ENCODE measurements at places on chromosomes 4 and X.

DNA sequence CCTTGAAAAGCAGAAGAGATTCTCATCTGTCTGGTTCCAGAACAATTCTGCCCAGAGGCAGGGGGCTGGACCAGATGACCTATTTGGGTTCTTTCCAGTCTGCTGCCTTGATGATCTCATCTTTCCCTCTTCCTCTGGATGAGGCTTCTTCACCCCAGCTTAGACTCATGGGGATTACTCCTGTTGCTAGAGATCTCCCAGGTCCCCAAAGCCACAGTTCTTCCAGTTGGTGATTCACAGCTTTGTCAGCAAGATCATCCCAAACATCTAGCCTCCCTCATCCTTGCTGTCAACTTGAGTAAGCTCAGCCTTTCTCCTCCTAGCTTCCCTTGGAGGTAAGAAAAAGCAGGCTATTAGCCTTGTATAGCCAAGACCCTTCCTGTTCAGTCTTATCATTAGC lies 64.2 kb upstream of the PJA1 start:
- DNase-seq = no peak

DNA sequence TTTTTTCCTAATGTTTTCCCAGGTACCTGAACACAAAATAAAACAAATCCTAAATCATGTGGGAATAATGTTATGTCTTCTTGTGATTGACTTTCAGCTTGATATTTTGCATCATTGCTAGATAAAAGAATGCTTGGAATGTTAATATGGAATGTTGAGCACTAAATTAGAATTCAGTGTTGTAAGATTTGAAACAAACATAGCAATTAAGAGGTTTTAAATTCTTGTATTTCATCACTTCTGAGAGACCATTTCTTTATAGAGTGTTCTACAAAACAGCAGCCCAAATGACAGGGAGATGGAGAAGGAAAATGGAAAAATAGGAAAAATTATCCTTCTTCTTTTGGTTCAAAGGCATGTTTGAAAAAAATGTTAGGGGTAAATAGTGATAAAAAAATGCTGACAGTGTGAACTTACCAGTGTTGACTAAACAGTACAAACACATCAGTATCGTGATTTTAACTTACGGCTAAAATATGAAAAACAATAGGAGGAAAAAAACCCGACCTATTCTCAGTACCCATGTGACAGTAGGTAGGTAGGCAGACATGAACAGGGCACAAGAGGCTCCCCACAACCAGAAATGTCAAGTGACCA lies 102.6 kb upstream of the PDE5A start:
- DNase-seq = no peak

GRCh38 chr4:152974468-152975379 lies 38.6 kb downstream of the FHDC1 start:
- no peak for DNase-seq

DNA sequence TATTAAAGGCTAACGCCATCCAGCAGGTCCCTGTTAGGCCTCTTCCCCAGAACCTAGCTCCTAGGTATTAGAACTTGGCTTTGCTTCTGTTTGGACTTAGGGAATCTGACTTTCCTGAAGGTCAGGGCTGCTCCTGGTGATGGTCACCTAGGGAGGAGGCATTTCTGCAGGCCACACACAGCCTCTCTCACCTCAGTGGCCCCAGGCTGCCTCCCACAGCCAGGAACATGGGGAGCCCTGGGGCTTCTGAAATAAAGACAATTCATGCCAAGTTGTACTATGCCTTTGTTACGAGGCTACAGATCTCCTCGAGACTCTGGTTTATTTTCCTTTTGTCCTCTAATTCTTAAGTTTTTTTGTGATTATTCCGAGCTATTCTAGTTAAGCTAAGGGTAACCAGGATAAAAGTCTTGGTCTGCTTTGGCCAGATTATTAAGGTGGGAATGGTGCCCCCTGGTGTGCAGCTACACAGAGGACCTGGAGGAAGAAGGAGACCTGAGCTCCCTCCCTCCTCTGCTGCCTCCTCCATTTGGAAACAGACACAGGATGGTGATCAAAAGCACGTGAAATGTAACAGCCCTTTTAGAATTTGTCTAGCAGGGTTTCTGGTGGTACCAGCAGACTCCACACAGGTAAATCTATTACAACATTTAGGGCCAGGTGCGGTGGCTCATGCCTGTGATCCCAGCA lies 131.0 kb downstream of the DCLK2 start:
- DNase-seq = no peak

DNA sequence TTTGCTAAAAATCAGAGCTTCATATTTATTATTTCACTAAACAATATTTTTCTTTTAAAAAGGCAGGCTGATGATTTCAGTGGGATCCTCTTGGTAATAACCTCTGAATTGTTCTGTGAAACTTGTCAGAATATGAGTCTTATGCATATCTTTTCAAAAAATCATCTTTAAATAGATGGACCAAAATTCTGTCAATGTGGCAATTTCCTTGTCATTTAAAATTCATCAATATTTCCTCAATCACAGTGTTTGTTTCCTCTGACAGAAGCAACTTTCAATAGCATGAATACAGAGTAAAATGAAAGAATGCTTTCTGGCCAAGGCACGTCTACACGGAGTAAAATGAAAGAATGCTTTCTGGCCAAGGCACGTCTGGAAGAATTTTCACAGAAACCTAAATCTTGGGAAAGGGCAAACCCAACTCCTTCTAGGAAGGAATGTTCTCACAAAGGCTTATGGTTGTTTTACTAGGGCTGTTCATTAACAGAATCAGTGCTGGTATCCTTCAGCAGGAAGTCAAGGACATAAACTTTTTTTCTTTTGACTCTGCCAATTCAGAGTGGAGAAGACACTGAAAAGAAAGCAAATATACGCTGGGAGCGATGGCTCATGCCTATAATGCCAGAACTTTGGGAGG lies 99.0 kb upstream of the GPR34 start:
- no peak for DNase-seq

DNA sequence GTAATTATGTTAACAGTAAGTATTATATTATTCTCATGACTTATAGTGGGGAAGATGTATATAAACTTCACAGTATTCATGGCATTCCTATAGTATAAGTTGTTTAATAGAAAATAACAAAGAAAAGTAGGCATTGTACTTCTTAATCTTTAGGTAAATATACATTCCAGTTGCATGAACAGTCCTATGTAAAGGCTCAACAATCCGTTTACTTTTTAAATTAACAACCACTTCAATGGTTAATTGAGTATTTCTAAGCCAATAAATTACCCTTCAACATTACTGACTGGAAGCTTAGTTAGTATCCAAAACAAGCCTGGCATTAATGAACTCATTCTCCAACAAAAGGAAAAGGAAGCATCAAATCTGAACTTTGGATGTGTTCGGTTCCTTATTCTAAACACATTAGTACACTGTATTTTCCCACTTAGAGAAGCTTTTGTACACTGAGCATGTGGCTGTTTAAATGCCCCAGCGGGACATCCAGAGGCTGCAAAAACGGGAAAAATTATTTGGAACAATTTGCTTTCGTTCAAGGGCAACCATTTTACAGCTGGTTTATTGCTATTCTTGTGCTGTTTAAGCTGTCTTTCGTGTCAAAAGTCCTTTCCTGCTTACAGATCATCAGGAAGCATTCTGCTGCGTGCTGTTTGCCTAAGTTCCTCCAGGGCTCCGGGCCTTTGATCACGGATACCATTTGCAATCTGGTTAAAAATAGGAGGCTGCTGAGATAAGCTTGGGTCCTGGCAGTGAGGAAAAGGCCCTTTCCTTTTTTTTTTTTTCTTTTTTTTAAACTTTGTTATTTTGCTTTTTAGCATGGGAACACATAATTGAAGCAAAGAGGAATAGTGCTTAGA lies 460.3 kb downstream of the SPRY1 start:
- DNase-seq = no peak

GRCh38 chr4:122015203-122015602 lies 63.3 kb upstream of the TRPC3 start:
- no peak for DNase-seq

GRCh38 chr4:181661090-181661489 lies 582.1 kb upstream of the TENM3 start:
- DNase-seq = no peak

DNA sequence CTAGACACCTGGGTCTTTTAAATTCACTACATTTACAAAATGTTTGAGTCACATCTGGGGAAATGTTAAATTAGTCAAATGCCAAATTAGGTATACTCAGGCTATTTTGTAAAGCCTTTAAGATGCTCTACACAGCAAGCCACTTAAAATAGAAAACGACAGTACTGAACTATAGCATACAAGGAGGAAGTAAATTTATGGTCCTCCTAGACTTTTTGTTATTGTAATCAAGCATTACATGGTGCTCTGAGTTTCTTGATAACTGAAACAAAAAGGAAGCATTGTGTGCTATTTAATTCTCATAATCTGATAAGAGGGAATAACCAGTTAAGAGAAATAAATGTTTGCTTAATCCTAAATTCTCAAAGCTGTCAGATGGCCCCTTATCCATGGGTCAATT lies 46.2 kb downstream of the SLC9A7 start:
- no peak for DNase-seq

- no peak for DNase-seq
Measured at GRCh38 chr4:24394041-24394440, 190.3 kb downstream of the DHX15 start.

GRCh38 chrX:44674906-44675305 lies 132.2 kb upstream of the FUNDC1 start:
- no peak for DNase-seq

- no peak for DNase-seq
Measured at GRCh38 chrX:143683486-143683885, 37.1 kb downstream of the SPANXN2 start.

DNA sequence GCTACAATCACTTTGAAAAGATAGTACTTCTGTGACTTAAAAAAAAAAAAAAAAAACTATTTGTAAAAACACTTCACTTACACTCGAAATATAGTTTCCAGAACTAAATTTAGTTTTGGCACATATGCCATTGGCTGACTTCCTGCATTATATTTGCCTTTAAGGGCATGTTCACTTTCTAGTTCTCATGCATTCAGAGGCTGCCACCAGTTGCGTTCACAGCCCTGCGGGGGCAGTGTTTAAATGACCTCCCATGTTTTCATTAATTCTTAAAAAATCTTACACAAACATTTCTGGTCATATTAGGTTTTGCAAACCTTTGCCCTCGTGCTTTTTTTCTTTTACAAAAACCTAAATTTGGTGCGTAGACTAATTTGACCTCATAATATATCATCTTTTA lies 12.4 kb upstream of the ARHGAP6 start:
- DNase-seq = no peak

- no peak for DNase-seq
Measured at GRCh38 chr4:183968502-183968901, 63.4 kb downstream of the STOX2 start.

- DNase-seq = no peak
Measured at GRCh38 chr4:10998846-10999245, 314.3 kb upstream of the CLNK start.

- no peak for DNase-seq
Measured at GRCh38 chrX:1099146-1099770, 113.2 kb downstream of the CRLF2 start.

DNA sequence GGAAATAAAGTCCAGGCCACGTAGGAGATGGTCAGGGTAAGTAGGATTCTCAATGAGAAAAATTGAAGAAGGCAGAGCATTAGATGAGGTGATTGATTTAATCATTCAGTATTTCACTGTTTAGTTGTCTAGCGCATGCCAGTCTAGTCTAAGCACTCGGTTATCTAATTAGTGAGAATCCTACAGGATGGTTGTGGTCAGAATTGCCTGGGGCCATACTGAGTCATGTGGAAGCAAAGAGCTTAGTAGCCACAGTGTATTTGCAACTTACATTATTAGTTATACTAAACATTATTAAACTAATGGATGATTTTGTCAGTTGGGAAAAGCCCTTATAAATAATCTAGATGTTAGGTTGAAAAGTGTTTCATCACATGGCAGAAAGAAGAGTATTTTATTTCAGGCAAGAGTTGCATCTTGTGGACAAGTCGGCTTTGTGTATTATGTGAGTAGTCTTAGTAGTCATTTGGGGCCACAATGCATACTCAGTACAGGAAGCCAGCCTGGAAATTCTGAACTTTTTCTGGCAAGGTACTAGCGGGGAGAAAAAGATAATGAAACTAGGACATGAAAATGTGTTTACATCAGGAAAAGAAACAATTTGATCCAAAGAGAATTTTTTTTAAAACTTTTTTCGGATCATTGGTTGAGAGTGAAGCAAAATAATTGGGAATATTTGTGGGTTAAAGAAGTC lies 31.9 kb downstream of the CPEB2 start:
- DNase-seq = no peak

DNA sequence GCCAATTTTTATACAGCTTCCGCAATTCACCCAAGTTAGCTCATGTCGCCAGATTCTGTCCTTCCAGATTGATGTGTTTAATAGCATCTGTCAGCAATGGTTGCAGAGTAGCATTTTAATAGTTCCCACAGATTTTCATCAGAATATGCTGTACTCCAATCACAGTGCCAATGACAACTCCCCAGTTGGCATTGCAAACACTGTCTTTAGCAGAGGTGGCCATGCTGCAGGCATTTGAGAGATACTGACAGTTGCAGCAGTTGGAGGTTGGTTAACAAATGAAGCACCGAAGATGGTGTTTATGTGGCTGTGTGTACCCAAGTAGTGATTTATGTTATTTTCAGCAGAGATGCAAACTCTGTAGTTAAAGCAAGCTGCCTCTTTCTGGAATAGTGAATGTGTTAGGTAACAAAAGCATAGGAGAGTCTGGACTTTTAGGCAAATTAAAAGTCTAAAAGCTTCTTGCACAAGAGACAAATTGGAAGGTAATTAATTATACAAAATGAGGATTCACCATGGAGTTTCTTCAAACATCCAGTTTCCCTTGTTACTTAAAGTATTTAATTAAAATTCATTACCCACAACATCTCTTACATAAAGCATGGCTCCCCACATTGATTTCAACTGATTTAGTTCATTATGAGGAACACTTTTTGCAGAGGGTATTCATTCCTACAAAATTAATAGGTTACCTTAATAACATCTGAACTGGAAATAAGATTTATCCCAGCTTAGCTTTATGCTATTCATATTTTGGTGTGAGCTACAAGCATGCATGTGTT lies 65.2 kb downstream of the PARM1 start:
- DNase-seq = no peak

- no peak for DNase-seq
Measured at GRCh38 chr4:147965056-147965455, 233.2 kb downstream of the ARHGAP10 start.

DNA sequence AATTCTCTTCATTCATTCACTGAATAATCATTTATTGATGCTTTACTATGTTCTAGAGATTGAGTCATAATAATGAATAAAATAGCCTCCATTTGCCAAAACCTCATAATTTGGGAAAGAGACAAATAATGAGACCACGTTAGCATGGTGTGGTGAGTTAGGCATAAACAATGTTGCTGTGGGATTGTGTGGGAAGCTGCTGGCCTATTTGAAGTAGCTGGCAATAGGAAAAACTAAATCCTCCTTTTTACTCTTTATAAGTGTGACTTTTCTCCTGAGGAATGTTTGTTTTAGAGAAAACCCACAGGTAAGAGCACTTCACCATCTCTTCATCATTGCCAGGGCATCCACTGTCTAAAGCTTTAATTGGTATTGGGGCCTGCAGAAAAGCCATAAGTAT lies 95.3 kb downstream of the AREG start:
- no peak for DNase-seq
